Left lung (tissue), 14 donors: ENCODE measurements at places on chromosomes 2 and 18. TPM values are rescaled to one million over a fixed set of nuclear protein-coding genes. Genes with fewer than 3 reads are reported as not detected.

GKN1 gene
- total RNA-seq, result not detected

RAD51AP2 gene
- not detected for total RNA-seq

DNA sequence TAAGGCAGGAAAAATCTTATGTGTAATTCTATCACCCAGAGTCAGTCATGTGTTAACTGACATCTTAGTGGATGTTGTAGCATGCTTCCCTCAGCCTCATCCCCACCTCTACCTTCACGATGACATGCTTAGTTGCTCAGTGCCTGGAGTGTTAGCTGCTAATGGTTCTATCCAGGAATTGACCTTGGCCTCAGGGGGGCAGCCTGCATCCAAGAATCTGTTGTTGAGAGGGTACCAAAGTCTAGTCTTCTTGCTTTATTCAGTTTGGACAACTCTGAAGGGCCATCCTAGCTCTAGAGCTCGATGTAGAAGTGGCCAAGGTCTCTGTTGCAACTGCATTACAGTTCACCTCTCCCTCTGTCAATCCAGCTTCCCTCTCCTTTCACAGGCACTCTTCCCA is 61.2 kb downstream of the ACYP2 start:
- no peak overlapping the region for H3K4me3 ChIP-seq
- DNase-seq, result peak; percentile 73
- no peak overlapping the region for H3K27ac ChIP-seq
- no peaks in the 10 kb centered on the region for H3K36me3 ChIP-seq
- H3K4me1 ChIP-seq, result no peaks in the 10 kb centered on the region

DNA sequence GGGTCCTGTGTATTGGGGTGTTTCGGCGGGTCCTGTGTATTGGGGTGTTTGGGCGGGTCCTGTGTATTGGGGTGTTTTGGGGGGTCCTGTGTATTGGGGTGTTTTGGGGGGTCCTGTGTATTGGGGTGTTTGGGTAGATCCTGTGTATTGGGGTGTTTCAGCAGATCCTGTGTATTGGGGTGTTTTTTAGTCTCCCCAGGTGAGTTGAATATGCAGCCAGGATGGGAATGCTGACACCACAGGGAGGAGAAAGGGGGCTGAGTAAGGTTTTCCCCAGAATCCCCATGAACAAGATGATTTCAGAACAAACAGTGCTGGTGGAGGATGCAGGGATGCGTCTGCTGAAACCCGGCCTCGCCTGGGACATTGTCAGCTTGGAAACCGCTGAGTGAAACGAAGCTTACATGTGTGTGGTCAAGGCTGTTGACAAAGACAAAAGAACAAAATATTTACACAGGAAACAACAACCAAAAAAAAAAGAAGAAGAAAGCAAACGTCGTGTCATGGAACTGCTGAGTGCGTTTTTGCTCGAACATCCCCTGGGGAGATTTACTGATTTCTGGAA is 88.5 kb upstream of the ODC1 start:
- DNase-seq, result no peak
- no peaks in the 10 kb centered on the region for H3K27me3 ChIP-seq
- H3K27ac ChIP-seq, result no peak overlapping the region
- H3K4me1 ChIP-seq, result no peaks in the 10 kb centered on the region

DNA sequence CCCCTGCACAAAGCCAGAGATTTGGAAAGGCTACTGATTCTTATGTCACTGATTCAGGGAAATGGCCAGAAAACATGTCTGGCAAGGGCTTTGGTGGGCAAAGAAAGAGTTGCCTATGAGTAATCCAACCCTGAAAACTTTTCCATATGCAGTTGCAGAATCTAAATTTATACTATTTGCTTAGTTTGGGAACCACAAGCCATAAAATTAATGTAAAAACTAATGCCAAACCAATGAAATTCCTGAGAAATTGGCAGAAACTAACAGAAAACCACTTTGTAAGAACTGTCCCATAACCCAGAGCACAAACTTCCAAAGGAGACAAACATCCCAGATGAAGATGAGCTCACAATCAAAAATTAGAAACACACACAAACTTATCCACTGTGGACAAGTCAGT is 48.8 kb downstream of the TCF4 start:
- H3K4me1 ChIP-seq, result no peaks in the 10 kb centered on the region
- no peak overlapping the region for H3K4me3 ChIP-seq
- H3K36me3 ChIP-seq, result no peaks in the 10 kb centered on the region
